Neural crest cell (in vitro differentiated cells): ENCODE measurements at places on chromosomes 6 and 20. TPM values are rescaled to one million over a fixed set of nuclear protein-coding genes. Genes with fewer than 3 reads are reported as not detected.

AKAP12 gene
- total RNA-seq: 46.1 and 46.6 TPM in 2 replicates

USP49 gene
- total RNA-seq: 25.1 and 29.0 TPM in 2 replicates

SRSF3 gene
- total RNA-seq: 611 and 636 TPM in 2 replicates

KCNK5 gene
- 30.4 and 32.7 TPM in 2 replicates for total RNA-seq

TUBB2B gene
- 655 and 665 TPM in 2 replicates for total RNA-seq

ZSCAN12 gene
- total RNA-seq: 16.6 and 18.0 TPM in 2 replicates

ADIG gene
- not detected in 2 replicates for total RNA-seq

OGFR gene
- 36.7 and 38.5 TPM in 2 replicates for total RNA-seq

SLC22A1 gene
- 1.7 and 2.1 TPM in 2 replicates for total RNA-seq

RNF8 gene
- total RNA-seq: 31.6 and 33.3 TPM in 2 replicates

SIRPB1 gene
- 0.77 and 1.5 TPM in 2 replicates for total RNA-seq

CLDN20 gene
- not detected in 2 replicates for total RNA-seq

BIRC7 gene
- total RNA-seq: 6.1 and 6.9 TPM in 2 replicates

FAM217B gene
- total RNA-seq: 47.9 and 49.9 TPM in 2 replicates

THBS2 gene
- 0.39 and 1.3 TPM in 2 replicates for total RNA-seq

BPIFB2 gene
- not detected in 2 replicates for total RNA-seq

RNF217 gene
- 8.4 and 8.7 TPM in 2 replicates for total RNA-seq

RIN2 gene
- total RNA-seq: 19.9 and 22.1 TPM in 2 replicates

ZNF337 gene
- 18.6 and 18.8 TPM in 2 replicates for total RNA-seq
